ENCODE measurements at places on chromosomes 5 and 9.
A peak's percentile ranks its signal among the peaks of the same experiment; 100 is the strongest.

GRCh38 chr9:137879052-137879451 lies 1.5 kb downstream of the CACNA1B start:
- DNase-seq = no peak

- no peak for DNase-seq
These were observed 994 bp downstream of the IRGM start for GRCh38 chr5:150847334-150847695.

DNA sequence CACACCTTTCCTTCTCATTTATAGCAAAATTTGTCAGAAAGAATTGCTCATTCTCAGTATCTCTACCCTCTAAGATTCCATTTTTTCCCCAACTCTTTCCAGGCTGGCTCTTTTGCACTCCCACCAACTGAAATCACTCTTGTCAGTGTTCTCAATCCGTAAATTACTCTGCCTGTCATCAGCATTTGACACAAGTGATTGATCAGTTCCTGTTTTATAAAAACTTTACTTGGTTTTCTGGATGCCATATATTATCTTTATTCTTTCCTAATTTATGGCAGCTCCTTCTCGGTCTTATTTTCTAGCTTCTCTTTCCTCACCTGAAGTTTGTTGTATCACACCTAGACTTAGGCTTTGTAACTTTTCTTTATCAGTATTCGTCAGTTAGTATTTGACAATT lies 16.4 kb downstream of the DENND4C start:
- no peak for DNase-seq

DNA sequence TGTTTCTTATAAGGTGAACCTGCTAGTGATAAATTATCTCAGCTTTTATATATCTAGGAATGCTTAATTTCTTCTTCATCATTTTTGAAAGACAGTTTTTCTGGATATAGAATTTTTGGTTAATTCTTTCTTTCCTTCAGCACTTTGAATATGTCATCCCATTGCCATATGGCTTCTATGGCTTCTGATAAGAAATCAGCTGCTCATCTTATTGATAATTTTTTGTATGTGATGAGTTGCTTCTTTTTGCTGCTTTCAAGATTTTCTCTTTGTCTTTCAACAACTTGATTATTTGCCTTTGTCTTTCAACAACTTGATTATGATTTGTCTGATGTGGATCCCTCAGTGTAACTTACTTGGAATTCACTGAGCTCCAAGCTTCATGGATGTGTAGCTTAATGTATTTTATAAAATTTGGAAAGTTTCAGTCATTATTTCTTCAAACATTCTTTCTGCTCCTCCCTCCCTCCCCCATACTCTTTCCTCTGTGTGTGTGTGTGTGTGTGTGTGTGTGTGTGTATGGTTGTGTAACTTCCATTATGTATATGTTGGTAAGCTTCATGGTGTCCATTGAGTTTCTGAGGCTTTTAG lies 243.9 kb downstream of the TLE1 start:
- DNase-seq = no peak

GRCh38 chr9:32969270-32969669 lies 32.2 kb downstream of the APTX start:
- DNase-seq = no peak

DNA sequence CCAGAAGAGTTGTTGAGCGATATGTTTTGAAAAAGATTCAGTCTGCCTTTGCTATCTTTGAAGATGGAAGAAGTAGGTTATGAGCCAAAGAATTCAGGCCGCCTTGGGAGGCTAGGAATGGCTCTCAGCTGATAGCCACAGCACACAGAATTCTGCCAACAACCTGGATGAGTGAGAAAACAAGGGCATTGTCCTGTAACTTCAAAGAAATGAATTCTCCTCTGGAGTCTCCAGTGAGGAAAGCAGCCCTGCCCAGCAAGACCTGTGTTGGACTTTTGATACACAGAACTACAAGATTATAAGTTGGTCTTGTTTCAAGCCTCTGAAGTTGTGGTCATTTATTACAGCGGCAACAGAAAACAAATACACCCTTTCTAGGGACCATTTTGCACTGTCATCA lies 509.9 kb upstream of the ZNF608 start:
- no peak for DNase-seq

DNA sequence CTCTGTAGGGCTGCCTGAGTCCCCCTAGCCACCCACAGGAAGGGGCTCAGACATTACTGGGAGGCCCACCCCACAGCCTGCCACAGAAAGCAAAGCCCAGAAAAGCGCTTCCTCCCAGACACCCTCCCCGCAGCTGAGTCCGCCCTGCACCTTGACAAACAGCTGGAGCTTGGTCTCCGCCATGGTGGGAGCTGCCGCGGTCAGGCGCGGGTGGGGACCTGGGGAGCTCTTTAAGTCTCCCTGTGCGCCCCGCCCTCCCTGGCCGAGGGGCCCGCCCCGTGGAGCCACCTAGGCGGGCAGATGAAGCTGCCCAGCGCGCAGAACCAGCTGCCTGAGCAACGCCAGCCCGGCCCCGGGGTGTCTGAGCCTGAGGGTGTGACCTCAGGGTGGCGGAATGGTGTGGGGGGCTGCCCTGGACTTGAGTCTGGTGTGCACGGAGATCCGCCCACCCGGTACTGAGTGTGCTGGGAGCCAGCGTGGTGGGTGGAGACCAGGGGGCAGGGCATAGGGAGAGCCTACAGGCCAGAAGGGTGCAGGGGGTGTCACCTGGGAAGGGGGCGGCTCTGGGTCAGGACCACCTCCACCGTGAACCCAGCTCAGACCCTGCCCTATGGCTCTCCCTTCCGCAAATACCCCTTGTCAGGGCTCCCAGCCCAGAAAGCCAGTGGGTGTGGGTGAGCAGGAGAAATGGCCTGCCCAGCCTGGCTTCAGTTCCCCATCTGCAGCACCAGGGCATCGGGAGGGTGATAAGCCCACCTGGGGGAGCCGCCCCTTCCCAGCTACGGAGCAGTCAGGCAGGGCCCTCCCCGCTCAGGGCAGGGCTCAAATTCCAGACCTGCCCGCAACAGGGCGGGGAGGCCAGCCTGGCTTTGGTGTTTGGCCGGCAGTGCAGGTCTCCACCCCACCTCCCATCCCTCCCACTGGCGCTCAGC lies at the start of gene CLIC3:
CLIC3 (minus strand) TSS at position 208 of the 932 bp plus-strand sequence; CDS start at position 183, 25 bp downstream.
- DNase-seq = no peak

- no peak for DNase-seq
These were observed 77.9 kb downstream of the SEMA4D start for GRCh38 chr9:89419978-89420394.

GRCh38 chr9:78490231-78490630 lies 193.3 kb downstream of the PSAT1 start:
- DNase-seq = no peak

DNA sequence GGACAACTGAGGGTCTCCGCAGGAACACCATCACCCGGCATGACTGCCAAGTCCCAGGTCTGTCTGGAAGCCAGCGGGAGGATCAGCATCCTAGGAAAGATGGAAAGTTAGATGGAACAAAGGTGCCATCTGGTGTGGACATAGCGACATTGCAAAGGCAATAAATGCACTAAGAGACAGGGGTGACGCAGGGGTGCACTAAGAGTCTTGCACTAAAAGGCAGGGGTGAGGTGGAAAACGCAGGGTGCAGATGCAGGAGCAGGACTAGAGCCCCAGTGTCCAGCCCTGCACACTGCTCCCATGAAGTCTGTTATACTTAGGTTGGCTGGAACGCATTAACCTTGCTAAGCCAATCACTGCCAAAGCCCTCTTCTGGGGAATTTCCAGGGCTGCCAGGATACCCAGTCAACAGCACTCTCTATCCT lies 15.5 kb downstream of the ATOX1 start:
- DNase-seq = peak; percentile 16

GRCh38 chr5:143083006-143083405 lies 312.8 kb downstream of the ARHGAP26 start:
- no peak for DNase-seq

DNA sequence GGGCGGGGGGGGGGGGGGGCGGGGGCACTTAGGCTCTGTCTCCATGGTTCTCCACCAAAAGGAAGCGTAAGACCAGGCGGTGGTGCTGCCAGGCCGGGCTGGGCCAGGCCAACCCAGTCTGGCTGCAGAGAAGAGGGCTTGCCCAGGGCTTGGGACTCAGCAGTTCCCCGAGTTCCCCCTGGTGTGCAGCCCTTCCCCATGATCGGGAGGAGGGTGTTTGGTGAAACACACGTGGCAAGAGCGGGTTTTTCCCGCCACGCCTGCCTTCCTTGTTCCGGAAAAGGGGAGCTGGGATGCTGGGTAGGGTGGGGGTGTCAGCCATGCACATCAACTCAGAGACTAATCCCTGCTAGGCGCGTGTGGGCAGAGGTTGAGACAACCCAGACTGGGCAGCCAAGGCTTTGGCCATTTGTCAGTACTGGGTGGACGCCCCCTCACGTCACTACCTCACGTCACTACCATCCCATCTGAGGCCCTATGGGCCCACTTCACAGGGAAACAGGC lies 32.9 kb downstream of the PRRX2 start:
- DNase-seq = no peak

GRCh38 chr9:16026886-16027285 lies 474.0 kb downstream of the CCDC171 start:
- DNase-seq = no peak

DNA sequence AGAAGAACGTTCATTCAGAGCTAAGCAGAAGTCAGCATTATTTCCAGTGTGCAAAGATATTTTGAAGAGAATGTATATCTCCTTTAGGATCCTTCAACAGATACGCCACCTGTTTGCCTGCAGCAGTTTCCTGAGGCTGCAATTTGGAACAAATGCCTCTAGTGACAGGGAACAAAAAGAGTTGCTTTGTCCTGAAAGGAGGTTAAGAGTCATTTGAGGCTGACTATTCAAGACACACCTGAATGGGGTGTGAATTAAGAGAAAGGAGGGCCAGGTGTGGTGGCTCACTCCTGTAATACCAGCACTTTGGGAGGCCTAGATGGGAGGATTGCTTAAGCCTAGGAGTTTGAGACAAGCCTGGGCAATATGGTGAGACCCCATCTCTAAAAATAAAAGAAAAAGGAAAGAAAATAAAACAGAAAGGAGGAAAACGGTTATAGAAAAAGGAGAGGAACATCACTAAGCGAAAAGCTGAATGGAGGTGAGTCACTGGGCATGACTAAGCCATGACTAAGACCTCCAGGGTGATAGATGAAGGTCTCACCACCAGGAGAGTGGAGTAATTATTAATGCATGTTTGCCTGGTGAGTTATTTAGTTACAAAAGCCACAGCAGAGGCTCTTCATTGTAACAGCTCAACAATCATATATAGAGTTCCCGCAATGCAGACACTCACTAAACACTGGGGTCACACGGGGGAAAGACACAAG lies 255.2 kb upstream of the TNC start:
- DNase-seq = no peak

DNA sequence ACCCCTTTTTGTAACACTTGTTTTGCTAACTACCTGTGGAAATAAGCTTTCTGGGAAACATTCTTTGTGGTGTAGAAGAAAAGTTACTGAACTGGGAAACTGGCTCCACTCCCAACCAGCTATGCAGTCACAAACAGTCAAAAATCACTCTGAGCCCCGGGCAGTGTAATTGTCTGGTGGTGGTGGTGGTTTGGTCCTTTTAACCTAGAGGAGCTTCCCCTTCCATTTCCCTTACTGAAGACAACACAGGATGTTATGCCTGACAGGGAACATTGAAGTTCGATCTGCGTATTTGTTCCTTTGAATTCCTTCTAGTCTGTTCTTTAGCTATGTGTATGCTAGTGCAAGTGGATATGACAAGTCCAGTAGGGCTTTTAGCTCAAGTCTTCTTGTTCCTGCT lies 56.8 kb upstream of the TBCA start:
- no peak for DNase-seq

DNA sequence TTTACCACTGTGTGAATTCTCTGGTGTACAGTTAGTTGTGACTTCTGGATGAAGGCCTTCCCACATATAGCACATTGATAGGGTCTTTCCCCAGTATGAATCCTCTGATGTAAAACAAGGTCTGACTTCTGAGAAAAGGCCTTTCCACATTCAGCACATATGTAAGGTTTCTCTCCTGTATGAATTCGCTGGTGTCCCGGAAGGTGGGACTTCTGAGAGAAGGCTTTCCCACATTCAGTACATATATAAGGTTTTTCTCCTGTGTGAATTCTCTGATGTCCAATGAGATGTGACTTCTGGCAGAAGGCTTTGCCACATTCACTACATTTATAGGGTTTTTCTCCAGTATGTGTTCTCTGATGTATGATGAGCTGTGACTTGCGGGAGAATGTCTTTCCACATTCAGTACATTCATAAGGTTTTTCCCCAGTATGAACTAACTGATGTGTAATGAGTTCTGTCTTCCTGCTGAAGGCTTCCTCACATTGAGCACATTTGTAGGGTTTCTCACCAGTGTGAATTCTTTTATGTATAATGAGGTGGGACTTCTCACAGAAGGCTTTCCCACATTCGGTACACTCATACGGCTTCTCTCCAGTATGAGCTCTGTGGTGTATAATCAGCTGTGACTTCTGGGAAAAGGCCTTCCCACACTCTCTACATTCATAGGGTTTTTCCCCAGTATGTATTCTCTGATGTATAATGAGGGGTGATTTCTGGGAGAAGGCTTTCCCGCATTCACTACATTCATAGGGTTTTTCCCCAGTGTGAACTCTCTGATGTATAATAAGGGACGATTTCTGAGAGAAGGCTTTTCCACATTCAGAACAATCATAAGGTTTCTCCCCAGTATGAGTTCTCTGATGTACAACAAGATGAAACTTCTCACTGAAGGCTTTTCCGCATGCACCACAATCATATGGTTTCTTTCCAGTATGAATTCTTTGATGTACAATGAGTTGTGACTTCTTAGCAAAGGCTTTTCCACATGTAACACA lies 9.1 kb downstream of the ZNF300 start:
- no peak for DNase-seq

DNA sequence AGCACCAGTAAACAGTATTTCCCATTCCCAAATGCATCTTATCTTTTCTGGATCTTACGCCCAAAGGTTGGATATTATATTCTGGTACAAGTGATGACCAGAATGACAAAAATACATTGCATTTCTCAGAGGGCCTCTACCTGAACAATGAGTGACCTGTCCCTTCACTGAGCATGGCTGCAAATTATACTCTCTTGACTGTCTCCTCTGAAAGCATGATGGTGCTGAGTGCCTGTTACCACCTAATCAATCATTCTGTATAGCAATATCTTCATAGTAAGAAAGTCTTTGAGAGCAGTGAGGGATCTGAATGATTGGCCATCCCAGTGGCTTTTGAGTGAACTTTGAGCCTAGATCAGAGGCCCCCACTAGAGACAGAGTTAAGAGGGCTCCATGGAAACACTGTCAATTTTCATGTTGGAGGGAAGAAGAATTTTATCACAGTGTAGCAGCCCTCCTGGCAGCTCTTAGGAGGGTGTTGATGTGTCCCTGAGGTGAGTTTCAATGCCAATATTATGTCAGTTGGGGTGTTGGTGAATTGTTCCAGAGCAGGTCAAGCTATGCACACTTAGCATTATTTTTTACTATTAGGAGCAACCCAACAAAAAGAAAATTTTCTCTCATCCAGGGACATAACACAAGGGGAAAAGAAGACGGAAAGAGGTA lies 171.7 kb downstream of the MARCHF11 start:
- no peak for DNase-seq

DNA sequence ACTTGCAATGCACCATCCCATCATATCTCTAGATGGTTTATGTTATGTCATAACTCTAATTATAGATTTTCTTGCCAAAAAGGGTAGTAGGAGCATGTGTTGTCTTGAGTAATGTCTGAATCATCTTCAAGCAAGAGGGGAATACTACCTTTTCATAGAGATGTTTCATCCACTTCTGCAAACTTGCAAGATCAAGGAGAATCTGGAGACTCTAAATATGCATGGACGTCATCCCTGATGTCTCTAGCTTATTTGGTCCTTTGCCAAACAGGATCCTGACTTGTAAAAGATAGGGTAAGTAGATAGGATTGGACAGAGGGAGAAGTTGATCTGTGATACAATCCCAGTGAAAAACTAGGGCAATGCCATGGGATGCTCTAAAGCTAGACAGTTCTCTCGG lies 246.5 kb downstream of the DMRTA1 start:
- DNase-seq = no peak

- DNase-seq = no peak
These were observed 3.6 kb downstream of the GOLPH3 start for GRCh38 chr5:32170303-32171151.

Data from NCI-H1092 treated with DMSO at 0.1 percent for 48 hours (cell line).